ENCODE measurements at places on chromosomes 4 and X.

DNA sequence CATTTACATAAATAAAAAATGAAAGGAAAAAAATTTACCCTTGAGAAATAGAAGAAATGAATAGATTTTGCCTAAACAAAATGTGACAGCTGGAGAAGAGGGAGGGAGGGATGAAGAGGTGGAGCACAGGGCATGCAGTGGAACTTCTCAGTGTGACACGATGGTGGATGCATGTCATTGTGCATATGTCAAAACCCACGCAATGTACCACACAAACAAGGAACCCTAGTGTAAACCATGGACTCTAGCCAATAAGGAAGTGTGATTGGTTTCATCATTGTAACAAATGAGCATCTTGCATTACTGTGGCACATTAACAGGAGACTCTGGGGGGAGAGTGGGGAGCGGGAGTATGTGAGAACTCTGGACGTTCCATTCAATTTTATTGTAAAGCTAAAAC, 58.6 kb downstream of the GATB start:
- H3K4me3 ChIP-seq = no peak overlapping the region
- no peak for DNase-seq
- H3K4me1 ChIP-seq = no peaks in the 10 kb centered on the region
- H3K36me3 ChIP-seq = peaks cover 22% of the 10 kb centered on the region
- no peak overlapping the region for H3K27ac ChIP-seq

DNA sequence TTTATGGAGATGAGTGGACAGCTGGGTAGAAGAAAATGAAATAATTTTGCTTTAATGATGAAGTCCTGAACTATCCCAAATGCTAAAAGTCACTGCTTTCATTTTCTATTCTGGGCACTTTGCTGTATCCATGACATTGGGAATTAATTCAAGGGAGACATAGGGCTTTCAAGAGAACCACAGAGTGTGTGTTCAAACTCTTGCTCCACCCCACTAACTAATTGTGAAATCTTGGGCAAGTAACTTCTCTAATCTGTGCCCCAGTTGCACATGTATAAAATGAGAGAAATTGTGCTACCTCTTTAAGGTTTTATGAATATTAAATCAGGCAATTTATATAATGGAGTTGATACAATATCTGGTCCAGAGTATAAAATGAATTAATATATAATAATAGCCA, 1422.0 kb downstream of the ADGRL3 start:
- no peak for DNase-seq
- H3K27me3 ChIP-seq = no peaks in the 10 kb centered on the region
- no peaks in the 10 kb centered on the region for H3K36me3 ChIP-seq
- H3K4me1 ChIP-seq = no peaks in the 10 kb centered on the region
- H3K27ac ChIP-seq = no peak overlapping the region

DNA sequence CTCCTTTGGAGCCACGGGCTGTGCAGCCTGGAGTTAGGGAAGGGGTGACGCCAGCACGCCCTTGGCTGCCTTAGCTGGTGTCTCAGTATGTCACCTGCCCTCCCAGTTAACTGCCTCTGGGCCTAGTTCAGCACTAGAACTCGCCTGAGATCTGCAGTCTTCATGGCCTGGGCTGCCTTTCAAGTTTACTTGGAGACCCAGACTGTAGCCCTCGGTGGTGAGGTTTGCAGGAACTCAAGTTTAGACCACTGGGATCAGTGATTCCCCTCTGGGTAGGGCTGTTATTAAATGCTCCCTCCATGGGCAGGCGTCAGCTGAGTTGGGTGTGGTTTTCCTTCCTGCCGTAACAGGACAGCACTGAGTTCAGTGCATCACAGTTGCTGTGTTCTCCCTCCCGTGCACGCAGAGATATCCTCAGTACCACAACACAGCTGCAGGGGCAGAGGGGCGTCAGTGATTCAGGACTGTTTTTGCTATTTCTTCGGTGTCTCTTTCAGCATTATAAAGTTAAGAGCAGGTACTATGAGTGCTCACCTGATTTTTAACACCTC, 30.5 kb downstream of the PLAC8 start:
- no peak overlapping the region for H3K4me3 ChIP-seq
- no peak for DNase-seq
- no peak overlapping the region for H3K27ac ChIP-seq
- no peaks in the 10 kb centered on the region for H3K27me3 ChIP-seq
- H3K4me1 ChIP-seq = no peaks in the 10 kb centered on the region
- no peaks in the 10 kb centered on the region for H3K36me3 ChIP-seq

- H3K4me3 ChIP-seq = no peak overlapping the region
- DNase-seq = no peak
- peaks cover 78% of the 10 kb centered on the region for H3K36me3 ChIP-seq
- no peak overlapping the region for H3K27ac ChIP-seq
- peaks cover 5% of the 10 kb centered on the region for H3K4me1 ChIP-seq
These were observed 72.0 kb downstream of the FAT1 start for GRCh38 chr4:186651624-186652023.

DNA sequence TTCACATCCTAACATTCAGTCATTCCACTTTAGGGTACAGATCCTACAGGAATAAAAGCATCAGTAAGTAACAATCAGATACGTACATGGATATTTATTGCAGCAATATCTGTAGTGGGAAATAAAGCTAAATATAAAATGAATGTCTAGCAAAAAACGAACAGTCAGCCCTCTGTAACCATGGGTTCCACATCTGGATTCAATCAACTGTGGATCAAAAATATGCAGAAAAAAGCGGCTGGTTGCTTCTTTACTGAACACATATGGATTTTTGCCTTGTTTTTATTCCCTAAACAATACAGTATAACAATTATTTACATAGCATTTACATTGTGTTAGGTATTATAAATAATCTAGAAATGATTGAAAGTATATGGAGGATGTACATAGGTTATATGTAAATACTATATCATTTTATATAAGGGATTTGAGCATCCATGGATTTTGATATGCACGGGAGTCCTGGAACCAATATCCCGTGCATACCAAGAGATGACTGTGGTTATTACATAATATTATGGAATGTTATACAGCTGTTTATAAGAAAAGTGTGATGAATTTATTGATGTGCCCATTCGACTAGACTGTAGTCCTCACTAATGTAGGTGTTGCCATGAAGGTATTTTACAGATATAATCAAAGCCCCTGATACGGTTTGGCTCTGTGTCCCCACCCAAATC, 132.8 kb downstream of the ARHGEF9 start:
- no peak overlapping the region for H3K4me3 ChIP-seq
- H3K27ac ChIP-seq = no peak overlapping the region
- no peaks in the 10 kb centered on the region for H3K27me3 ChIP-seq
- peaks cover 10% of the 10 kb centered on the region for H3K36me3 ChIP-seq
- H3K4me1 ChIP-seq = no peaks in the 10 kb centered on the region

DNA sequence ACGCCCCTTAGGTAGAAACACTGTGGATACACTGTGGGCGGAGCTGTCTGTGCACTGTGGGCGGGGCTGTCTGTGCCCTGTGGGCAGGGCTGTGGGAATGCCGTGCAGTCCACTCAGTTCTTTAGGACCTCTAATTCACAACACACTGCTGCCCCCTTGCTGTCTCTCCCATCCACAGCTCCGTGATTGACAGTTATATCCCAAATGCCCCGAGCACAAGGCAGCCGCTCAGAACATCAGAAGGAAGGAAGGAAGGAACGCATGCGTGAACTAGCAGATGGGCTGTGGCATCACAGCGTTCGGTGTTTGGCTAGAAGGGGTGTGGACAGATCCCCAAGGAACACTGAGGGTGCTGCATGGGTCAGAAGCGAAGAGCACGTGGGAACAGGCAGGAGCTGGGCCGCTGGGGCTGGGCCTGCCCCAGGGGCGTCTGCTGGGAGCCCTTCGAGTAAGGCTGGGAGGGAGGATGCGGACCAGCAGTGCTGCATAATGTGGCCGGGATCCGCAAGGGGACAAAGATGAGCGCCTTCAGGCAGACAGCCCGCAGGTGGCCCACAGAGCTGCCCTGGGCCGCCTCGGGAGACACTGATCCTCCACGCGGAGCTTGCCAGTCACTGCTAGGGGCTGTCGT, 29.8 kb downstream of the ACOX3 start:
- peak overlapping the region; percentile 44 for H3K27ac ChIP-seq
- no peaks in the 10 kb centered on the region for H3K27me3 ChIP-seq
- H3K4me3 ChIP-seq = no peak overlapping the region
- peaks cover 31% of the 10 kb centered on the region for H3K36me3 ChIP-seq
- DNase-seq = peak; percentile 71
- no peaks in the 10 kb centered on the region for H3K4me1 ChIP-seq

- peaks cover 7% of the 10 kb centered on the region for H3K27me3 ChIP-seq
- no peak overlapping the region for H3K27ac ChIP-seq
- H3K36me3 ChIP-seq = no peaks in the 10 kb centered on the region
- no peaks in the 10 kb centered on the region for H3K4me1 ChIP-seq
- no peak overlapping the region for H3K4me3 ChIP-seq
These were observed 19.2 kb downstream of the MEPE start for GRCh38 chr4:87851953-87852352.

DNA sequence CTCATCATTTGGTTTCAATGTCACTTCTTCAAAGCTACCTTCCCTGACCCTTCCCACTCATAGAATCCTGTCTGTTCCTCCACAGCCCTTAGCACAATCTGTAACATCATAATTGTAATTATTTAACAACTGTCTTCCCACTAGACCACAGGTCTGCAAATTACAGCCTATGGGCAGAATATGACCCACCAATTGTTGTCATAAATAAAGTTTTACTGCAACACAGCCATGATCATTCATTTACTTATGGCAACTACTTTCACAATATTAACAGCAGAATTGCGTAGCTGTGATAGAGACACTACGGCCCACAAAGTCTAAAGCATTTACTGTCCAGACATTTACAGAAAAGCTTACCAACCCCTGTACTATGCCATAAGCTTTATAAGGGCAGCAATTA, 15.9 kb downstream of the USP46 start:
- H3K4me1 ChIP-seq = no peaks in the 10 kb centered on the region
- no peak overlapping the region for H3K27ac ChIP-seq

- H3K4me3 ChIP-seq = peak within 1 kb of the TSS; percentile 75
- peak within 1 kb of the TSS; percentile 98 for H3K27ac ChIP-seq
- H3K4me1 ChIP-seq = peaks cover 2% of the 10 kb centered on the region
- H3K27me3 ChIP-seq = peaks cover 23% of the 10 kb centered on the region
- peaks cover 36% of the 10 kb centered on the region for H3K36me3 ChIP-seq
- peak; percentile 6 for DNase-seq
These were observed at the start of gene MAGED2 for GRCh38 chrX:54807524-54808108. TSS of gene MAGED2 (plus strand) at chrX:54807745. CDS start at chrX:54809332, 1,587 bp downstream.

DNA sequence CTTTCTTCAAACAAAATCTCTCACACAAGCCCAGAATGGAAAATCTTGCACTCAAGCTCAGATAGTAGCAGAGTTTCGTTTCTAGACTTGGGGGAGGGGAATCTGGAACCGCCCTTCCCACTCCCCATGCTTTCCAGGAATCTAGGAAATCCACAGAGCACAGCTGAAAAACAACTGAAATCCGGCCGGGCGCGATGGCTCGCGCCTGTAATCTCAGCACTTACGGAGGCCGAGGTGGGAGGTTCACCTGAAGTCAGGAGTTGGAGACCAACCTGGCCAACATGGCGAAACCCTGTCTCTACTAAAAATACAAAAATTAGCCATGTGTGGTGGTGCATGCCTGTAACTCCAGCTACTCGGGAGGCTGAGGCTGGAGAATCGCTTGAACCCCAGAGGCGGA, 127.3 kb upstream of the SLC34A2 start:
- H3K27ac ChIP-seq = no peak overlapping the region
- no peaks in the 10 kb centered on the region for H3K27me3 ChIP-seq
- no peaks in the 10 kb centered on the region for H3K4me1 ChIP-seq
- no peak overlapping the region for H3K4me3 ChIP-seq

- no peak overlapping the region for H3K27ac ChIP-seq
- no peaks in the 10 kb centered on the region for H3K27me3 ChIP-seq
- no peak for DNase-seq
- H3K36me3 ChIP-seq = no peaks in the 10 kb centered on the region
These were observed 61.7 kb upstream of the ATXN3L start for GRCh38 chrX:13381514-13381913.

DNA sequence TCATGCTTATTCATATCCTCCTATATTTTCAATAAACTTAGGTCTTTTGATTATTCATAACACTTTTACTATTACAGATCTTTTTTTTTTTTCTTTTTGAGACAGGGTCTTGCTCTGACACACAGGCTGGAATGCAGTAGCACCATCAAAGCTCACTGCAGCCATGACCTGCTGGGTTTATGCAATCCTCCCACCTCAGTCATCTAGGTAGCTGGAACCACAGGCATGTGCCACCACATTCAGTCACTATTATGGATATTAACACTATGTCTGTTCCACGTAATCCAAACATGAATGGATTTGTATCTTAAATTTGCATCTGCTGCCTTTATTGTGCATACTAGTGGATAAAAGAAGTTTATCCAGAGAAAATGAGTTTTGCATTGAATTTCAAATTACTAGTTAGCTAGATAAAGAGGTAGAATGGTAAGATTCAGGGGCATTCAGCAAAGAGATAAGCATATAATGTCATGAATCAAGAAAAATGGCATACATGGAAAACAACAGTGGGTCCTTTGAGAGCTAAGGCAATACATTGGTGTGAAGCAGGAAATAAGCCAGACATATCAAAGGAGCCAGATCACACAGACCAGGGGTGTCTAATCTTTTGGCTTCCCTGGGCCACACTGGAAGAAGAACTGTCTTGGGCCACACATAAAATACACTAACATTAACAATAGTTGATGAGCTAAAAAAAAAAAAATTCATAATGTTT, 13.9 kb downstream of the ANAPC10 start:
- no peak overlapping the region for H3K27ac ChIP-seq
- H3K36me3 ChIP-seq = peaks cover 4% of the 10 kb centered on the region
- no peak overlapping the region for H3K4me3 ChIP-seq
- DNase-seq = no peak

DNA sequence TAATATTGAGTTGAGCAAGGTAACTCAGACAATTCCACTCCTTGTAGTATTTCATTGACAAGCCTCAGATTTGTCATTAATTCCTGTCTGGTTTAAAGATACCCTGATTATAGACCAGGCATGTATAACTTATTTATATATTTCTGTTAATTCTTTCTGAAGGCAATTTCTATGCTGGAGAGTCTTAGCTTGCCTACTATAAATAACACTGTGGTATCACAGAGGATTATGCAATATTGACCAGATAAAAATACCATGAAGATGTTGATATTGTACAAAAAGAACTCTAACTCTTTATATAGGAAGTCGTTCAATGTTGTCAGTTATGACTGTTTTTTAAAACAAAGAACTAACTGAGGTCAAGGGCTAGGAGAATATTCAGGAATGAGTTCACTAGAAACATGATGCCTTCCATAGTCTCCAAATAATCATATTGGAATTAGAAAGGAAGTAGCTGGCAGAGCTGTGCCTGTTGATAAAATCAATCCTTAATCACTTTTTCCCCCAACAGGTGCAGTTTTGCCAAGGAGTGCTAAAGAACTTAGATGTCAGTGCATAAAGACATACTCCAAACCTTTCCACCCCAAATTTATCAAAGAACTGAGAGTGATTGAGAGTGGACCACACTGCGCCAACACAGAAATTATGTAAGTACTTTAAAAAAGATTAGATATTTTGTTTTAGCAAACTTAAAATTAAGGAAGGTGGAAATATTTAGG, 821 bp downstream of the CXCL8 start:
- no peak overlapping the region for H3K27ac ChIP-seq
- H3K27me3 ChIP-seq = no peaks in the 10 kb centered on the region
- H3K4me1 ChIP-seq = no peaks in the 10 kb centered on the region

GRCh38 chrX:109600237-109600651, 24.7 kb downstream of the KCNE5 start:
- no peak for DNase-seq
- no peaks in the 10 kb centered on the region for H3K36me3 ChIP-seq
- H3K4me3 ChIP-seq = no peak overlapping the region
